ENCODE measurements at places on chromosomes 1 and 21. TPM values are rescaled to one million over a fixed set of nuclear protein-coding genes. Genes with fewer than 3 reads are reported as not detected.

GRCh38 chr1:93779540-93780165, 98.0 kb upstream of the BCAR3 start:
- DNase-seq: no peak

GRCh38 chr1:24285231-24285630, 33.9 kb upstream of the GRHL3 start:
- no peak for DNase-seq

GRCh38 chr1:163273766-163274441, 47.9 kb upstream of the NUF2 start:
- no peak for DNase-seq

- DNase-seq: no peak
Measured at GRCh38 chr1:23995431-23995837, 15.3 kb upstream of the SRSF10 start.

DNA sequence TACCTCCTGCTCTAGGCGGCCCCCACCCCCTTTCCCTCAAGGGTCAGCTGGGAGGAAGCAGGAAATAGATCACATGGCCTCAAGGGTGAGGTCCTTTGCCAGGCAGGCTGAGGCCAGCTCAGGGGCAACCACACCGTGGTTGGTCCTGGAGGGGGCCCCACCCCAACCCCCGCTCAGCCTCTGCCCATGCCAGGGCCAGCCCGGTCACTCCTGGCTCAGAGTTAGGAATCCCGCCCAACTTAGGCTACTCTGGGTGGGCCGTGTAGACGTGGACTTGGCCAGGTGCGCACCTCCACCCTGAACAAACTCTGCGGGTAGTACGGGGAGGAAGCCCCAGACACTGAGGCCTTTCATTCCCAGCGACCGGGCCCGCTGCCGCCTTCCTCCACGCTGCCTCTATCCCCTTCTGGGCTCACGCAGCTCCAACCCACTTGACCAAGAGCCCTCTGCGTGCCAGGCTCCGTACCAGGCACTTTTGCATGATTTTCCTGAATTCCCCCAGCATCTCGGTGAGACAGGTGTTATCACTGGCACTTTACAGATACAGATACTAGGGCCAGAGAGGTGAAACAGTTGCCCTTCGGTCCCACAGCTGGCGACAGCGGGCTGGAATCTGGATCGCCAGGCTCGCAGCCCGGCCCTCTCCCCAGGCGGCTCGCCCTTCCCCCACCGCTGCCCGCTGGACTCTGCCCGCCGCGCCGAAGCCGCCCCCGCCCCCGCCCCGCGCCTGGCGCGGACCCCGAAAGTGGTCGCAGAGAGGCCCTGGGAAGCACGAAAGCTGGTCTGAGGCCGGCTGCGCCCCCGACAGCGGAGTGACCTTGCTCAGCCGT, 769 bp downstream of the GALE start:
- DNase-seq: peak; percentile 69

GRCh38 chr1:181397845-181398244, 85.5 kb upstream of the CACNA1E start:
- no peak for DNase-seq

CR1 gene
- total RNA-seq: 2.1 TPM

COL6A1 gene
- total RNA-seq: 728 TPM

DNA sequence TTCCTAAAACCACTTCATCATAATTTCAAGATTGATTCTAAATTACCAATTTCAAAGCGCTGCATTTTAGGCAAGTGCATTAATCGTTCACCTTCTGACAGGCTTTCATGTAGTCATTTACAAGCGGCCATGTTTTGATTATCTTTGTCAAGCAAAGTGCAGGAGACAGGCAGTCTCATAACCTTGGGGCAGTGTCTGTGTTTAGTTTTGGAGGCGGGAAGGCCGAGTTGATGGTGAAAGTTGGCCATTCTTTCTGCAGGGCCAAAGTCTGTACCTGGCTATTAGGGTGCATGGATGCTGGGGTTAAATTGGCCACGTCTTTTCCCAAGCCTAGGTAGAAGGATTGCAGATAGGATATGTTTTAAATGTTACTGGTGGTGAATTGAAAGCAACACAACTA, 2.9 kb downstream of the AGPAT3 start:
- no peak for DNase-seq

- DNase-seq: peak; percentile 88
Measured at GRCh38 chr1:151314137-151314875, 12.9 kb downstream of the PI4KB start.

DNA sequence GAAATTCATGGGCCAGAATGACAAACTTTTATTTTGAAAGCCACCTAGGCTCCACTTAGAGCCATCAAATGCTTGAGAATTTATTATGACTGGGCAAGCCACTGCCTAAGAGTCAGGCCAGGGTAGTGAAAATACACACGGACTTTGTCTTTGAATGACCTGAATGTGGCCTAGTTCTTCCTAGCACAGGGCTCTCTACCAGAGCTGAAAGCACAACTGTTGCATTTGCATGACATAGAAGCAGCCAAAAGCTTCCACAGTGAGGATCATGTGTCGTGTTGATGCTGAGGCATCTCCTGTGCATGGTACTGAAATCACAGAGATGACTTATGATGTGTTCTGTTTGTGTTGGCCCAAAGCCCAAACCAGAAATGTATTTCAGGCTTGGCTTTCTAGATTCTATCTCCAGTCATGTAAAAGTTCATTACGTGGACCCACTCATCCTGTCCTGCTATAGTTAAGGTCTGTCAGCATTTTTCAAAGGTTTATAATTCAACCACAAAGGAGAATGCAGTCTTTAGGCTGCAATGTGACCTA, 164.0 kb upstream of the UBE2U start:
- DNase-seq: peak; percentile 54

GPR25 gene
- not detected for total RNA-seq

NEK7 gene
- 145 TPM for total RNA-seq

DNA sequence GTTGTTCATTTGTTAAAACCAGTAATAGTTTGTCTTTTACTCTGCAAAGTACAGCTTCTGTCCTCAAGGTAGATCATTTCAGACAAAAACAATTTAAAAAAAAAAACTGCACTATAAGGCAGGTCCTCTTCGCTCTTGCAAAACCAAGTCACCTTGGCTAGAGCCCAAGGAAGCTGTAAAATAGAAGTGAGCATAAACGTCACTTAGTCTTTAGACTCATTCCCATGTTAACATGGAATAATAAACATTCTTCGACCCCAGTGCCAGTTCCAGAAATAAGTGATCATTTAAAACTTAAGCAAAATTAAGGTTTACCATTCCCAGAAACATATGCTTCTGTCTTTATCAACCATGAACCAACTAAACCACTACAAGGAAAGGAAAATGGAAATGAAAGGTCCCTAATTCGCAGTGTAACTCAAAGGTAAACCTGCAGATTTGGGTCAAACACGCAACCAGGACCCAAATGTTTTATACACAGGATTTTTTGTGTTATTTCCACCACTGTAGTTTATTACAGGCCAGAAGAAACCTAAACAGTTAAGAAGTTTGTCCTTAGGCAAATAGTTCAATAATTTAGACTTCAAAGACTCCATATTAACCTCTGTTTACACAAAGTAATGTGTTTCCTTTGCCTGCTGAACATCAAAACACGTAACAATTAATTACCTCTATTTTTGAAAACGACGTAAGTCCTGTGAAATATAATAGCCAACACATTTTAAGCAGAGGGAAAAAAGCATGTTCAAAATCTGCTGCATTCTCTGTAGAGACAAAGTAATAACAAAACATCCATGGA, 54.6 kb downstream of the TGFBR3 start:
- DNase-seq: peak; percentile 75
